Fibroblast of the conjunctiva (primary cell): ENCODE measurements at places on chromosomes 12 and 14.

- DNase-seq, result no peak
Observed at GRCh38 chr14:31992011-31992447, 85.1 kb upstream of the ARHGAP5 start.

DNA sequence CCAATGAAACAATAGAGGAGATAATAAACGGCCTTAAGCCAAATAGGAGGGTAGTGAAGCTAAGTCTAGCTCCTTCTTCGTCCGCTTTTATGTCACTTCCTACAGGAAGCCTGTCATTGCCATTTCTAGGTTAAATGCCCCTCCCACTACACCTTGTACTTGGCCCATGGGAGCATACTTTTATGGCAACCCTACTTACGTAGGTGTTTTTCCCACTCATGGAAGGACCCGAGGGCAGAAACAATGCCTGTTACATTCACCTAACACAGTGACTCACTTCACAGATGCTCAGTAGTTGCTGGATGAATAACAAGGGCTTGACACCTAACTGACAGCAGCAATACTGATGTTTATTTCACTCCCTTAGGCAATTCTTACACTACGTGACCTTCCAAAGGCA, 44.5 kb downstream of the ALKBH1 start:
- no peak for DNase-seq

- peak; percentile 68 for DNase-seq
Observed at GRCh38 chr12:12803186-12803585, 10.0 kb upstream of the DDX47 start.

DNA sequence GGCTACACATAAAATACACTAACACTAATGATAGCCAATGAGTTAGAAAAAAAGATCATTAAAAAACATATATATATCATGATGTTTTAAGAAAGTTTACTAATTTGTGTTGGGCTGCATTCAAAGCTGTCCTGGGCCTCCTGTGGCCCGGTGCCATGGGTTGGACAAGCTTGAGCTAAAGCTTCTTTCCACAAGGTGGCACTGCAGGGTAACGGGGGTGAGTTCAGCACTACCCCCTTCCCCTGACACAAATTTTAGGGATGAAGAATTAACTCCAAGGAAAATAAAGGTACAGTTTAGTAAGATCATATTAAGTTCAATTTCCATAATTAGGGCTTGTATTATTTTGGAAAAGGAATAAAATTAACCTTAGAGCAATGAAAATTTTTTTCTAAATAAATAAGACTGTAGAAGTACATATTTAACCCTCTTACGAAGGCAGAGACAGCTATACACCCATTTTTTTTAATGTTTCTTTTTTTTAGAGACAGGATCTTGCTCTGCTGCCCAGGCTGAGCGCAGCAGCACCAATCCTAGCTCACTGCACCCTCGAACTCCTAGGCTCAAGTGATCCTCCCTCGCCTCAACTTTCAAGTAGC, 38.9 kb downstream of the PPP1R13B start:
- peak; percentile 65 for DNase-seq

DNA sequence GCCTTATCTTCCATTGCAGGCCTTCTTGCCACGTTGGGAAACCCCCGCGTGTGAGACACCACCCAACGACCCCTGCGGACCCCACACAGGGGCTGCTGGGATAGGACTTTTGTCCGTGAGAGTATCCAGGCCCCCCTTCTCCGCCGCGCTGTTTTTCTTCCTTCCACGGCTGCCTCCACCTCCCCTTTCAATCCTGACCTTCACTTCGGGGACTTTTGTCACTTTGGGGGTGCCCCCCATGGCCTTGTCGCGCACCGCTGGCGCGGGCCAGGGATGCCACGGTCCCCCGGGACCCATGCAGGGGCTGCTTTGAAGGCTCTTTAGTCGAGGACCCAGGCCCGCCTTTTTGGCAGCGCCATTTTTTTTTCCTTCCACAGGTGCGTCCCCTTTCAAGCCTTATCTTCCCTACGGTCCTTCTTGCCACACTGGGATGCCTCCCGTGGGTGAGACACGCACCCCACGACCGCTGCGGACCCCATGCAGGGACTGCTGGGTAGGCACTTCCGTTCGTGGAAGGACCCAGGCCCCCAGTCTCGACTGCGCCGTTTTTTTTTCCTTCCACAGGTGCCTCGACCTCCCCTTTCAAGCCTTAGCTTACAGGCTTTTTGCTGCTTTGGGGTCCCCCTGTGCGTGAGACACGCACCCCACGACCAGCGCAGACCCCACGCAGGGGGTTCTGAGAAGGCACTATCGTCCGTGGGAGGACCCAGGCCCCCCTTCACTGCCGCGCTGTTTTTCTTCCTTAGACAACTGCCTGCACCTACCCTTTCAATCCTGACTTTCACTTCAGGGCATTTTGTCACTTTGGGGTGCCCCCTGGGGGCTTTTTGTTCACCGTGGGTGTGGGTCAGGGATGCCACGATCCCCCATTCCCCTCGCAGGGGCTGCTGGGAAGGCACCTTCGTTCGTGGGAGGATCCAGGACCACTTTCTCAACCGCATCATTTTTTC, 267.4 kb downstream of the ALG10 start:
- no peak for DNase-seq

- peak; percentile 39 for DNase-seq
Observed at GRCh38 chr12:12081836-12082497, 11.2 kb downstream of the BCL2L14 start.

DNA sequence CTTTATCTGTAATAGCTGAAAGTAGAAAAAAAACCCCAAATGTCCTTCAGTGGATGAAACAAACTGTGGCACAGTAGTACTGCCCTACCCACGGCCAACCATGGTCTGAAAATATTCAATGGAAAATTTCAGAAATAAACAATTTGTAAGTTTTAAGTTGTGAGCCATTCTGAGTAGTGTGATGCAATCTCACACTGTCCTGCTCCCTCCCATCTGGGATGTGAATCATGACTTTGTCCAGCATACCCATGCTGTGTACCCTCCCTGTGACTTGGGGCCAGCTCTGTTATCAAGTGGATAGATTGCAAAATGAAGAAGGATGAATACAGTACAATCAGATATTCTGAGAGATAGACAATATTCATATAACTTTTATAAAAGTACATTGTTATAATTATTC, 106.2 kb downstream of the SMOC1 start:
- DNase-seq, result peak; percentile 13

DNA sequence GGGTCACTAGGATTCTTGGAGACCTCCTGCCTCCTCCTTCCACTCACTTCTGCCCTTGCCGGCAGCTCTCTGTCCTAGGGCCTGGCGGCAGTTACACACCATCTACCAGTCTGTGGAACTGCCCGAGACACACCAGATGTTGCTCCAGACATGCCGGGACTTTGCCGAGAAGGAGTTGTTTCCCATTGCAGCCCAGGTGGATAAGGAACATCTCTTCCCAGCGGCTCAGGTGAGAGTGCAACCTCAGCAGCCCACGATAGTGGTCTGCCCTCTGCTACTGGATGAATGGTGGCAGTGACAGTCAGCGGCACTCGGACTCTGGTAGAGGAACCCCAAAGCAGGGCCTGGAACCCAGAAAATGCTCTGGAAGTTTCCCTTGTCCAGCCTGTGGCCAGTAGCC, 1.3 kb downstream of the ACADS start:
- no peak for DNase-seq

DNA sequence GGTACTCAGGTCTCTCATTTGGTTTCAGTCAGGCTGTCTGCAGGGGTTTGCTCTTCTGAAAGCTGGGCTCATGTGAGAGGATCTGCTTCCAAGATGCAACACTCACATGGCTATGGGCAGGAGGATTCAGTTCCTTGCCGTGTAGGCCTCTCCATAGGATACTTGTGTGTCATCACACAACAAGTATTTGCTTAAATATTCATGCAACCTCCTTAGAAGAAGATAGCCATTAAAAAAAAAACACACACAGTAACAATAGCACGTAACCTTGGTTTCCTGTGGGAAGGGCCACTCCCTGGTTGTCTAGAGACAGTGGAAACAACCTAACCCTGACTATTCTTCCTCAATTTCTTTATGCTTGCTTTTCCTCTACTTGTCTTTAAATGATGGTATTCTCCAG, 31.8 kb upstream of the CLEC4E start:
- DNase-seq, result no peak

DNA sequence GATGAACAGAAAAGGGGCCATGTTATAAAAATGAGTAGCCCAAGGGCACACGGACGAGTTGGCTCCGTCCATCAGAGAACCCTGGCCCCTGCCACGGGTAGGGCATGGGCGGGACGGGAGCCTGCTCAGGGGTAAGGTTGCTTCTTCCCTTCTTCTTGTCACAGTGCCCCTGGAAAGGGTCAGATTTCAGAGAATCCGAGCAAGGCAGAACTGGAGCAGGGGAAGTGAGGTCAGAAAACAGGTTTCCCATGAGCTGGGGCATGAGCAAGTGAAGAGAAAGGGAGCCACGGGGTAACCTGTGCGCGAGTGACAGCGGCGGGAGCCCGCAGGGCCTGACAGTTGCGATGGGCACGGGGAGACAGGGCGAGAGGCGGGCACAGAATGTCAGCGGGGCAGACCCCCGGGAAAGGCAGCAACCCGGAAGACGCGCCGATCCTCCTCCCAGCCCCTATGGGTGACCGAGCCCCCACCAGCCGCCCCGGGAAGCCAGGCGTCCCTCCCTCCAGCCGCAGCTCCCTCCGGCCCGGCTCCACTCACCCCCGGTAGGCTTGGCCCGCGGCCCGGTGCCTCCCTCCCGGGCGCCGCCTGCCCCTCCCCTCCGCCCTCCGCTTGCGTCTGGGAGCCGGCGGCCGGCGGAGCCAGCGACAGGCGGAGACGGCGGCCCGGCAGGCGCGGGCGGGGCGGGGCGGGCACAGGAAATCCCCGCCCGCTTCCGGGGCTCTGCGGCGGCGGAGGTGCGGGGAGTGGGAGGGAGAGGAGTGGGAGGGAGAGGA, at the start of gene ZNF641:
ZNF641 (minus strand) TSS at position 671 of the 773 bp plus-strand sequence. CDS start 2,829 bp downstream, outside the sequence.
- DNase-seq, result peak; percentile 32

DNA sequence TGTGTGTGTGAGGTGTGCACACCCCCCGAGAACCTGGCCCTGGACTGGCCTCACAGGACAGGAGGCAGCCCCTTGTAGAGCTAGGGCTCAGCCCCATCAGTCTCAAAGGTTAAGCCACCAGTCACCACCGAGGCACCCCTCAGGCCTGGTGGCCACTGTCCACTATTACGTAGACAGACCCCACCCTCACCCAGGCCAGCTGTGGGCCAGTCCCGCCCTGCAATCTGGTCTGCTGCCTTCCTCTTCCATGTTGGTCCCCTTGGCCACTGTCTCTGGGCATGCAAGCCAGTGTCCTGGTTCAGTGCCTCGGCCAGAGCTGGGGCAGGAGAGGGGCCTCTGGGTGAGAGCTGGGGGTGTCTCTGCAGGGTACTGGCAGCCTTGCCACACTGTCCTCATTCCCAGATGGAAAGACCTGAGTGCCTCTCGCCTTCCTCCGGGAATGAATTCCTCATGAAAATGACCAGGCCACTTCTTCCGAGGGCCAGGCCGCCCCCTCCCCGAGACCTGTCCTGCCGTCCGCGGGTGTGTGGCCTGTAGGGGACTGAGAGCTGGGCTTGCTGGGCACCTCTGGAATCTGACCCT, 897 bp upstream of the TEX22 start:
- no peak for DNase-seq

DNA sequence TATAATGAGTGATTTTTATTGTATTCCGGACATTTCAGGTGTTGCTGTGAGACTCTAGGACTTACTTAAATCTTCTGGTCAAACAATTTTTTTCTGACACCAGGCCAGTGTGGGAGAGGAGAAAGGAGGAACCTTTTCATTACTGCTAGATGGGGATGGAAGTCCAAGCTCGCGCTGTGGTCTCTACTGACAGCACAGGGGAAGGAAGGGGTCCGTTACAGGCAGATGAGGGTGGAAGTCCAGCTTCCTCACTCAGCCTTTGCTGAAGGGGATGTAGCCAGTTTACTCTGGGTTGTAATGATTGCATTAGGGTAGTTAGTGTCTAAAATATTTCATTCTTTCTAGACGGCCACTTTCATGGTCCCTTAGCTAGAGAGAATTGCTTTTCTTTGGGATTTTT, 26.3 kb upstream of the ST8SIA1 start:
- DNase-seq, result no peak

GRCh38 chr14:59028476-59029202, 159.8 kb upstream of the DAAM1 start:
- DNase-seq, result peak; percentile 77

GRCh38 chr12:114131824-114132223, 165.7 kb upstream of the RBM19 start:
- no peak for DNase-seq

DNA sequence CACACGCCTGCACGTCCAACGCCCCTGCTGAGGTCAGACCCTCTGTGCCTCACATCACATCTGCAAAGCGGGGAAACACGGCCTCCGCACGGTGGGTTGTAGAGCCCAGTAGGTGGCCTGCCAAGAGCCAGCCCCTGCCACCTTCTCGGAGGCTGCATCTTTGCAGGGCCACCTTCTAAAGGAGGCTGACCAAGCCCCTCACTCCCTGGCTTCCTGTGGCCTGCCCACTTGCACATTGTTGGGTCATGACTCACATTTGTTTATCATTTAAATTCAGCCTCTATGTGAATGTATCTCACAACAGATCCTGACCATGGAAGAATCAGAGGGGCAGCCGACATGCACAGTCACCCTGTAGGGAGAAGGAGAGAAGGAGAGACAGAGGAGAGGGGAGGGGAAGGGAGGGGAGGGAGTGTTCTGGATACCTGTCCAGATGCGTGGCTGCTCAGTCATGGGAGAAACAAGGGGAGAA, 319.5 kb upstream of the DIO3 start:
- DNase-seq, result no peak

DNA sequence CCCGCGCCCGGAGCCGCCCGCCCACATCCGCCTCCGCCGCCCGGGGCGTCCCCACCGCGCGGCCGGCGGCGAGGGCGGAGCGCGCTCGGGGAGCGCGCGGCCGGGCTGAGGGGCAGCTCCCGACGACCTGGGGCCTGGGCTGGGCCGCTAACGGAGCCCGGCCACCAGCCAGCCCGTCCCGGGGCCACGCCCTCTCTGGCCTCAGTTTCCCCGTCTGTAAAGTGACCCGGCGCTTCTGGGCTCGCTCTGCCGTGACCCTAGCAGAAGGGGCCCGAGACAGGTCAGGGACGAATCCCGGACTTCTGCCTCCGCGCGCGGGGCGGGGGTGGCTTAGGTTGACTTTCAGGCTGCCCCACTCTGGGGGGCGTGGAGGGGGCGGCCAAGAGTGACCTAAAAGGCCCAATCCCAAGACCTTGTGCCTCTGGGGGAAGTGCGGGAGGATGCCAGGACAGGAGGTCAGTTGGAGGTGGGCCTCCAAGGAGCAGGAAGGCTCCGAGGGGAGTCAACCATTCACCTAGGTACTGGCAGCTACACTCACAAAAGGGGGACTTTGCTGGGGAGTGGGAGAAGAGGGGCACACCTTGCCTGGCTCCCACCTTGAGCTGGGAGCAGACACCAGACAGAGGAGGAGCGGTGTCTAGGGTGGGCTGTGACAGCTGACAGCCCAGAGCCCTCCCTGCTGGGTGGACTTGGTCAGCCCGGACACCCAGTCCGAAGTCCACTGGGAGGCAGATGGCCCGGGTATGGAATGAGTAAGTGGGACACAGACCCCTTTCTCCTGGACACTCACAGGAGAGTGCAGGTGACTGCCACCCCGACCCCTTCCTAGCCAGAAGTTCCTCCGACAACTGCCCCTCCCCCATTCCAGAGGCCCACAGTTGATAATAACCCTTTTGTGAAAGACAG, 486 bp upstream of the AKT1 start:
- DNase-seq, result no peak
